Activated CD8-positive, alpha-beta memory T cell treated with anti-CD3 and anti-CD28 coated beads for 1 hour (primary cell): ENCODE measurements at places on chromosomes 7 and 10.

DNA sequence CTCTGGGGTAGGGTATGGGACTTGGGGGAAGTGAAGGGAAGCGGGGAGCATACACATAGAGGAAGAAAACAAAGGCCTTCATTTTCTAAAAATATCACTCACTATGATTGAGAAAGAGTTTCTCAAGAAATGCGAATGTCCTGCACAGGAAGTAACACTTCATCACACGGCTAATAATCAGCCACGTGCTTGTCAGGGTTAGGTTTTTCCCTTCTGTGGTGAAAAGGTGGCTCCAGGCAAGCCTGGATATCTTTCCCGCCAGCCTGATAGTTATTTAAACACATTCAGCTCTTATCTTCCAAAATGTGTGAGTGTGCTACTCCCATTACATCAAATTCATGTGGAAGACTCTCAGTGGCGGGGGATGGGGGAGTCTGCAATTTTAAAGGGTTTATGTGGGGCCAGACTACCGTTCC is 166.4 kb upstream of the ADO start:
- no peak for DNase-seq

DNA sequence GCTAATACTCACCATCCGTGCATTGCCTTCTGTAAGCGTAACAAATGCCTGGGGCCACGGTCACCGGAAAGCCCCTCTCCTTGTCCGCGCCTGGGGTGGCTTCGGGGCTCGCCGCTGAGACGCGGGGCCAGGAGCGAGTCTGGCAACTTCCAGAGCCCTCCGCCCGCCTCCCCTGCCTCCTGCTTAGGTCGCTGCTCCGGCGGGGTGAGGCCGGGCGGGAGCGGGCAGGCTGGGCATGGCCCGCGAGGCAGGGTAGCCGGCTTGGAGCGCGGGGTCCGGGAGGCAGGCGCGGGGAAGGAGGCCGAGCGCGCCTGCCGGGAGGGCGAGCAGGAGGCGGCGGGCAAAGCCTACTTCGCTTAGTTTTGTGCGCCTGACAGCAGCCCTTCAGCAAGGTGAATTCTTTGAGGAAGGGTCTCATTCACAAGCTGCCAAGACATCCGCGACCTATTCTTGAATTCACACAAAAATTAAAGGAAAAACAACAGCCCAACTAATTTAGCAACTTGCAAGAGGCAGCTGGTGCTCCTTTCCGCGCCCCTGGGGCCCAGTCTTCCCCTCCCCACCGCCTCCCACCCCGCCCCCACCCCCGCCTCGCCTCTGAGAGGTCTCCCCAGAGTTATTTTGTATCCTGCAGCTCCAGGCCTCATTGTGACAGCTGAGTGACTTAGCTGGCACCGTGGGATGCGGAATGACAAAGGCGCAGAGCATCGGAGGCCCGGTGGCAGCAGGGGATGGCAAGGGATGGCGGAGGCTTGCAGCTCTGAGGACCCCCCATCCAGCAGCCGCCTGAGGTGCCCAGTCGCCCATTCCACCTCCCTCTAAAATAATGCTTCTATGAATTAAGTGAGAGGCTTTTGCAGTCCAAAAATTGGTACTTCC is 12.8 kb upstream of the KAT6B start:
- DNase-seq: no peak

DNA sequence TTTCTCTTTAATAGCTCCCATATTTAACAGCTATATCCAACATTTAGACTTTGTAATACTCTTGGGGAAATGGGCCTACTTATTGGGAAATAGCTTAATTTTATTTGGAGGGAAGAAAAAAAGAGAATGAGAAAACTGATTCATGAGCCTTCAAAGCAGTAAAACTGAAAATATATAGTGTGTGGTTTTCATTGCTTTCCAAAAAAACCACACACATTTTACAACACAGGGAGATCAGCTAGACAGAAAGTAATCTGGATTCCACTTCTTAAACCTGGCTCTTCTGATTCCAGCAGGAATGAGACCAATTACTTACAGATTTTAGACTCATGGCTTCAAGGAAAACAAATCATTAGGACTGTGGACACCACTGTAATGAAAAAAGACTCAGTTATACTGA is 48.7 kb downstream of the CH25H start:
- no peak for DNase-seq

DNA sequence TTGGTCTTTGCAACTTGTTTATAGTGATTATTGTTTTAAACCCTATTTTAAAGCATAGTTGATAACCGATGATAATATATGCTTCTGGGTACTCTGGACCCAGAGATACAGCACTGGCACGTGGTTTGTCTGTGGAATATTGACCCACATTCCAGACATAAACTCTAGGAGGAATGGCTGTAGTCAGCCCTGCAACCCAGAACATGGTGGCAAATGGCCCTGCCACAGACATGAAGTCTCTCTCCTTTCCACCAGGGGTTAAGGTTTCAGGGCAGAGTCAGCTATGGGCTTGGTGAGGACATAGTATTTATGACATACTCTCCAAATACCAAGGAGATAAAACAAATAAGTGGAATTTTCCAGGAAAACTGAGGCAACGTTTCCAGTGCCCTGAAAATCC is 83.6 kb downstream of the NAMPT start:
- DNase-seq: no peak

DNA sequence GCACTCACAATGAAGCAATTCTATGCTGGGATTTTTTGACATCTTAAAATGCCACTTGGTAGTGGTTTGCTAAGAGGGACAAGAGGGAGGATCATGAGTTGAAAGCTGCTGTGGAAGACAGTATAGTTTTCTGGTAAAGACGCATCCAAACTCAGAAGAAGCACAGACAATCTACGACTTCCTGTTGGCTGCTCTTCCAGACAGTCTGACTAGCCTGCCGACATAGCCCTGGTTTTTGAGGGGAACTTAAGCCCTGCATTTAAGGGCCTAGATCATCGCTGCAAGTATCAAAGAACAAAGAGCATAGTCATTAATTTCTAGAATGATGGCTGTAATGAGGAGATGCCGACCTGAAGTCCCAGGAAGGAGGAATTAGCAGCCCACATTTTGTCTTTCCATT is 99.9 kb upstream of the IKZF1 start:
- no peak for DNase-seq
